ENCODE measurements at places on chromosomes 3 and 15.
A peak's percentile ranks its signal among the peaks of the same experiment; 100 is the strongest.

- no peak for DNase-seq
These were observed 176.6 kb upstream of the TRIM42 start for GRCh38 chr3:140501061-140501769.

DNA sequence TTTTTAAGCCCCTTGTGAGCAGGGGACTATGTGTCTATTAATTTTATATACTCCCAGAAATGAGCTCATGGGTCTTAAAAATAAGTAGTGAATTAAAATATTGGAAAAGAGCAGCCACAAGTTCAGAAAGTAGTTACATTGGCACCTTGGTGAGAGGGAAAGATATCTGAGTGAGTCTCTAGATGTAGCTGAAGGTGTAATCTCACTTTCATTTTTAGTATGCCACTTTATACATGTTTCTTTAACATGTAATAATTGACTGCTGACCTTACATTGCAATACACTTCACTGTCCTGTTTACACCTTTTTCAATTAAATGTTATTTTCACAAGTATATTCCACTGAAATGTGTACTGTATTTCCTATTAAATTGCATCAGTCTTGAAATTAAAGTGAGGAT lies 12.1 kb upstream of the PAK6 start:
- no peak for DNase-seq

GRCh38 chr3:152109038-152109437 lies 159.7 kb upstream of the MBNL1 start:
- no peak for DNase-seq

- no peak for DNase-seq
These were observed 5.6 kb upstream of the CLEC3B start for GRCh38 chr3:45020534-45020933.

GRCh38 chr15:94414916-94415315 lies 183.6 kb downstream of the MCTP2 start:
- no peak for DNase-seq

GRCh38 chr15:90609242-90610180 lies 79.8 kb downstream of the CRTC3 start:
- no peak for DNase-seq

DNA sequence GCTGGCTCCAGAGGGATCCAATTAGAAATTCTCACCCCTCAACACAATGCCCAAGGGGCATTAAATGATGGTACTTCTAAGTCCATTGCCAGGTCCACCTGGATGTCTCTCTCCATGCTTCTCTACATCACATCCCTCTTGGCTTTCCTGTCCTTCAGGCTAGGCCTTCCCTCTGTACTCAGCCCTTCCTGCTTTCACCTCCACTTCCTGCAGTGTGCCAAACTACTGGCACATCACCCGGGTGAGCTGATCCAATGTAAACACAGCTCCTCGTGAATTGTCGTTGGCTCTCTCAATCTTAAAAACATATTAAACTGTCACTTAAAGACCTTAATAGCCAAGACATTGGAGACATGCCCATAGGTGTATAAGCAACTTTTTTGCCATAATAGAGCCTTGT lies 4.0 kb downstream of the LMCD1 start:
- DNase-seq, result no peak

- DNase-seq, result no peak
These were observed 46.8 kb downstream of the OR5H15 start for GRCh38 chr3:98213276-98213675.

- no peak for DNase-seq
These were observed 7.9 kb upstream of the FURIN start for GRCh38 chr15:90860450-90860849.

GRCh38 chr3:147099076-147099475 lies 307.3 kb downstream of the ZIC4 start:
- no peak for DNase-seq

GRCh38 chr3:127451321-127451720 lies 139.2 kb downstream of the TPRA1 start:
- no peak for DNase-seq

- no peak for DNase-seq
These were observed 9.3 kb upstream of the FBN1 start for GRCh38 chr15:48654801-48655200.

GRCh38 chr3:38717355-38718240 lies 68.1 kb upstream of the SCN5A start:
- DNase-seq, result no peak

- DNase-seq, result no peak
These were observed 346.3 kb upstream of the UMPS start for GRCh38 chr3:124383846-124384466.

DNA sequence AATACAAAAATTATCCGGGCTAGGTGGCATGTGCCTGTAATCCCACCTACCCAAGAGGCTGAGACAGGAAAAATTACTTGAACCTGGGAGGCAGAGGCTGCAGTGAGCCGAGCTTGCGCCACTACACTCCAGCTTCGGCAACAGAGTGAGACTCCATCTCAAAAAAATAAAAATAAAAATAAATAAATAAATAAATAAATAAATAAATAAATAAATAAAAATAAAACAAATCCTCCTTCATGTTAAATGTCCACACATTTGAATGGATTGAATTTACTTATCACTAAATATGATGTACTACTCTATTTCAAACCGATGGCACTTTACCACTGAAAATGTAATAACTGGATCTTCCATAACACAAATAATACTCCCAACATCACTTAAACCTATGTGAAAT lies 36.3 kb downstream of the ZBTB20 start:
- DNase-seq, result no peak

GRCh38 chr3:99901200-99901926 lies 83.7 kb downstream of the CMSS1 start:
- no peak for DNase-seq

GRCh38 chr3:114586119-114586518 lies 292.3 kb downstream of the TIGIT start:
- no peak for DNase-seq

DNA sequence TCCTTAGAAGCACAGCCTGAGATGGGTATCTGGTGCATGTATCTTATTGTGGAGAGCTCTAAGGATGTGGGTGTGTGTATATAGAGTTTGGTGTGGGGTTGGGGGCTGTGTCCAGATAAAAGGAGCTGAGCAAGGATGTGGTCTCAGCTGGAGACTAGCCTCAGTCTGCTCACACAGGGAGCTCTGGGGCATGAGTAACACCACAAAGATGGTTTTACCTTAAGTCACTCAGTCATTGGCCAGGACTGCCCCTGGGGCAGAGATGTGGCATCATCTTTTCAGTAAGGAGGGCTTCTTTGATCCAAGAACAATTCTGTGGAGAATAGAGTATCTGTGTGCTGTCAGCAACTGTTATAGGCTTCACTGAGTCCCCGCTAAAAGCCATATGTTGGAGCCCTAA lies 163.4 kb upstream of the NUDT16 start:
- DNase-seq, result no peak

GRCh38 chr15:45199136-45199810 lies 11.5 kb upstream of the SHF start:
- DNase-seq, result no peak

DNA sequence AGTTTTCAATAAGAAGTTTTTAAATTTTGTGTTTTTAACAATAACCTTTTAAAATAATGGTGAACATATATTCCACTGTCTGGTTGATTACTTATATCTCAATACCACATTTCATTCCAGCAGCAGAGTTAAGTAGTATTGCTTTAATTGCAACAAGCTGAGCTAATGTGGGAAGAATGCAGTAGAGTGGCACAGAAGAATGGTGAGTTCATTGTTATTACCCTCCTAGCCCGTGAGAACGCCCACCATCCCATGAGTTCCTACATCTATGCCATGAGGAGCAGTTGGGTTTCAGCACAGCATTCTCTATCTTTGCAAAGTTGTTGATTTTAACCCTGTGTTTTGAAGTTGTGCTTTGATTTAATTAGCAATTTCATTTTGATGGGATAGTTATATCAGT lies 17.8 kb upstream of the NR2E3 start:
- no peak for DNase-seq

- DNase-seq, result no peak
These were observed 67.8 kb upstream of the CHRNB4 start for GRCh38 chr15:78708713-78709260.

DNA sequence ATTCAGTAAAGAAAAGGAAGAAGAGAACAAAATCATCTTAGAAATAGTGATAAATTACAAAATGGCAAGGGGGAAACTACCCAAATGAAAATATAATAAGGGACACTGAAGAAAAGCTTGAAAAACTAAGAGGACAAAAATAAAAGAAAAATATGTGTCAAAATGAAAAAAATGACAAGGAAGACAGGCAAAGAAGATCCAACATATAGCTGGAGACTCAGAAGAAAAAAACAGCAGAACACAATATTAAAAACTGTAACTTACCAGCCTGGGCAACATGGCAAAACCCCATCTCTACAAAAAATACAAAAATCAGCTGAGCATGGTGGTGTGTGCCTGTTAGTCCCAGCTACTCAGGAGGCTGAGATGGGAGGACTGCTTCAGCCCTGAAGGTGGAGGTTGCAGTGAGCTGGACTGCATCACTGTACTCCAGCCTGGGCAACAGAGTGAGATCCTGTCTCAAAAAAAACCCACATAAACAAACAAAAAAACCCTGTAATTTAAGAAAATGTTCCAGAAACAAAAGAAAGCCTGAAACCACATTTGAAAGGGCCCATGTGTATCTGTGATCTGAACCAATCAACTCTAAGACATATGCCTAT lies 93.2 kb downstream of the ANO10 start:
- no peak for DNase-seq

DNA sequence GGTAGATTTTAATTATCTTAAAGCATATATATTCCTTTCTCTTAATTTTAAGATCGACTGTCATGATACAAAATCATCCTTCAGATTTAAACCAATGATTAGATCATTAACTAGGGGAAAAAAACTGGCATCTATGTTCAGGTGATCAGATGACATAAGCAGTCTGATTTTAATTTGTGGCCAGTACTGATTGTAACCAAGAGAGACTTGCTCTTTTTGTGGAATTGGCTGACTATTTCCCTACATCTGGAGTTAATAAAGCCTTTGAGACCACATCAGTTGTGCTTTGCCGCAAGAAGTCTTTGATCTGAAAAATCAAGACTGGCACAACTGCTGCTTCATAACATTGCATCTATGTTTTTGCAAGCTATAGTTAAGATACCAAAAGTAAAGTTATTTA lies 148.4 kb upstream of the CGNL1 start:
- no peak for DNase-seq

DNA sequence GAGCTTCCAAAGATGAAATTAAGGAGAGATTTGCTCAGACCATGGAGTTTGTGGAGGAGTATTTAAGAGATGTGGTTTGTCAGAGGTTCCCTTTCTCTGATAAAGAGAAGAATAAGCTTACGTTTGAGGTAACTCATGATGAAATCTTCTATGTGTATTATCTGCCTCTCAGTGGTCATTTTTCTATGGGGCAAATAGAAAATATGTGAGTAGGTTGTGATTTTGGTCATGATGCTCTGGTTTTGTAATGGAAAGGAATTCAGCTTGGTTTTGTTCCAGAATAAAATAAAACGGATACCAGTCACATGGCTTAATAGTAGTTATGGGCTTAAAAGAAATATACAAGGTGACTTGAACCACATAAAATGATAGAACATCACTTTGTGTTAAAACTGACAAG lies 181.1 kb downstream of the ITPR1 start:
- no peak for DNase-seq

- no peak for DNase-seq
These were observed 40.3 kb downstream of the CHL1 start for GRCh38 chr3:236881-237280.

DNA sequence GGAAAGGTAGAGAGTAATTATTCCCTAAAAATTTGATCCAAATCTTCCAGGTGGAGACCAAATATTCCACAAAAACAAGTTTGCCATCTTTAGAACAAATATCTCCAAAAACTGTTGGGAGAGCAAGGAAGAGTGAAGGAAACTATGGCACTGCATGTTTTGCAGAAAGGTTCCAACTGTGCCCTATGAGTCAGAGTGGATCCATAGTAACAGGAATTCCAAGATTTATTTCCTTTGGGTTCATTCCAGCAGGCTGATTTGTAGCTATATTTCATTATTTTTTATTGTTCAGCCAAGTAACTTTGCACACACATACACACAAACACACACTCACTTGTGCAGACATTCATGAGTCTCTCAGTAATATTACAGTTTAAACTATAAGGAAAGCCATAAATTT lies 459.7 kb upstream of the EPHA6 start:
- no peak for DNase-seq

DNA sequence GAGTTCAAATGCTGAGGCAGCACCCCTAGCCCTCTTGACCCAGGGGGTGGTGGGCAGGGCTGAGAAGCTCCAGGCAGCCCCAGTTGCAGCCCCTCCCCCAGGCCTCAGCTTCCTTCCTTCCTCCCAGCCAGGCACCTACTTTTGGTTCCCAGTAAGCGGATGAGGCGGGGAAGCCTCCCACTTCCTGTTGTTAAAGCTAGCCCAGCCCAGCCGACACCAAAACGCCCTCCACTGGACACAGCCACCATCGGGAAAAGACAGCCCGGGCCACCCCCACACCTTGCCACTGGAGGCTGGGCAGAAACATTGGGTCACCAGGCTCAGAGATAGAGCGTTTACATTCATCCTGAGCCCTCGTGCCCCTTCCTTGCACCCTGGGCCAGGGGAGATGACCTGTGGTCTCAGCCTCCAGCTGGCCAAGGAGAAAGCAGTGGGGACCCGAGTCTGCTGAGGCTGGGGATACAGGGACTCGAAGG lies 3.5 kb downstream of the DUSP7 start:
- peak; percentile 19 for DNase-seq

GRCh38 chr15:57703387-57703786 lies 3.1 kb upstream of the POLR2M start:
- DNase-seq, result no peak

GRCh38 chr3:160049988-160050387 lies 61.4 kb downstream of the IL12A start:
- DNase-seq, result no peak

DNA sequence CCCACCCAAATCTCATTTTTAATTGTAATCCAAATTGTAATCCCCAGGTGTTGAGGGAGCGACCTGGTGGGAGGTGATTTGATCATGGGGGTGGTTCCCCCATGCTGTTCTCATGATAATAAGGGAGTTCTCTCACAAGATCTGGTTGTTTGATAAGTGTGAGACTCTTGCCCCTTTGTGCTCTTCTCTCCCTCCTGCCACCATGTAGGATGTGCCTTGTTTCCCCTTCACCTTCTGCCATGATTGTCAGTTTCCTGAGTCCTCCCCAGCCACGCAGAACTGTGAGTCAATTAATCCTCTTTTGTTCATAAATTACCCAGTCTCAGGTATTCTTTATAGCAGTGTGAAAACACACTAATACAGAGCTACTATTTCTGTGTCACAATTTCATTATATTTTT lies 88.7 kb downstream of the NCEH1 start:
- DNase-seq, result no peak

Data from stimulated activated CD4-positive, alpha-beta T cell treated with anti-CD3 and anti-CD28 coated beads, Interleukin-1b, Interleukin-23, amount 100 ng/mL, for 1 hour (primary cell).